ENCODE measurements at places on chromosomes 1 and 21. TPM values are rescaled to one million over a fixed set of nuclear protein-coding genes. Genes with fewer than 3 reads are reported as not detected.

The ADAM30 gene
- total RNA-seq: not detected

GRCh38 chr1:185907246-185907645, 173.1 kb downstream of the HMCN1 start:
- no peaks in the 10 kb centered on the region for H3K4me1 ChIP-seq
- no peak for DNase-seq
- no peak overlapping the region for H3K27ac ChIP-seq
- peaks cover 5% of the 10 kb centered on the region for H3K27me3 ChIP-seq
- H3K36me3 ChIP-seq: no peaks in the 10 kb centered on the region

DNA sequence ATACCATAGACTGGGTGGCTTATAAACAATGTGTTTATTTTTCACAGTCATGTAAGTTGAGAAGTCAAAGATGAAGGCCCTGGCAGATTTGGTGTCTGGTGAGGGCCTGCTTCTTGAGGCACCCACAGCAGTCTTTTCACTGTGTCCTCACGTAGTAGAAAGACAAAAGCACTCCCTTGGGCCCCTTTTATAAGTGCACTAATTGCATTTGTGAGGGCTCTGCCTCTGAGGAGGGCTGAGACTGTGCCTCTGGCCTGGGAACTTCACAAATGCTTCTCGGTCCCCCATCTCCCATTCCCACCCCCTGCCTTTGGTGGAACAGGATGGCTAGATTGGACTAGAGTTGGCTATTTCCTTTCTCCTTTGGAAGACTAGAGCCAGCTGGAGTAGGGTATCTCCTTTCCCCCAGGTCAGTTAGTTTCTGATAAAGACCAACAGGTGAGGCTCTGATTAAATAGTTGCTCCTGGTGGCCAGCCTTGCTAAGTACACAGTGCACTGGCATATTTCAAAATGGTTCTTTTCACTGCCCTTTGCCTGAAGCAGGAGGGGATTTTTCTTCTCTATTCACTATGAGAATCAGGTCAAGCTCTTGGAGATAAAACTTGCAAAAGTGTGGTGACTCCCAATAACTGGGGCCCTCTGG, 82.9 kb downstream of the PLPPR4 start:
- H3K27me3 ChIP-seq: no peaks in the 10 kb centered on the region
- H3K36me3 ChIP-seq: no peaks in the 10 kb centered on the region
- H3K4me3 ChIP-seq: no peak overlapping the region
- no peak for DNase-seq
- no peak overlapping the region for H3K27ac ChIP-seq

- DNase-seq: no peak
- H3K4me3 ChIP-seq: no peak overlapping the region
- H3K27ac ChIP-seq: no peak overlapping the region
- no peaks in the 10 kb centered on the region for H3K27me3 ChIP-seq
- no peaks in the 10 kb centered on the region for H3K4me1 ChIP-seq
These were observed 13.4 kb upstream of the ASCL5 start for GRCh38 chr1:201140235-201140940.

GRCh38 chr1:17569200-17570139, 30.0 kb downstream of the ARHGEF10L start:
- DNase-seq: peak; percentile 84
- H3K4me1 ChIP-seq: peaks cover 41% of the 10 kb centered on the region
- H3K4me3 ChIP-seq: no peak overlapping the region
- H3K27me3 ChIP-seq: no peaks in the 10 kb centered on the region
- peak overlapping the region; percentile 95 for H3K27ac ChIP-seq

- no peak overlapping the region for H3K27ac ChIP-seq
- no peaks in the 10 kb centered on the region for H3K36me3 ChIP-seq
- H3K4me1 ChIP-seq: peaks cover 24% of the 10 kb centered on the region
- DNase-seq: no peak
- no peak overlapping the region for H3K4me3 ChIP-seq
These were observed 52.9 kb downstream of the MRPS6 start for GRCh38 chr21:34126269-34126668.

- no peaks in the 10 kb centered on the region for H3K36me3 ChIP-seq
- H3K27me3 ChIP-seq: no peaks in the 10 kb centered on the region
- H3K4me3 ChIP-seq: peak overlapping the region; percentile 88
- DNase-seq: no peak
- H3K4me1 ChIP-seq: no peaks in the 10 kb centered on the region
- H3K27ac ChIP-seq: no peak overlapping the region
These were observed 805 bp downstream of the ATG4C start for GRCh38 chr1:62784509-62785365.

- peaks cover 30% of the 10 kb centered on the region for H3K4me1 ChIP-seq
- no peaks in the 10 kb centered on the region for H3K27me3 ChIP-seq
- no peaks in the 10 kb centered on the region for H3K36me3 ChIP-seq
- H3K4me3 ChIP-seq: peak overlapping the region; percentile 11
- peak overlapping the region; percentile 79 for H3K27ac ChIP-seq
- peak; percentile 71 for DNase-seq
These were observed 3.1 kb downstream of the TINAGL1 start for GRCh38 chr1:31579374-31579773.

DNA sequence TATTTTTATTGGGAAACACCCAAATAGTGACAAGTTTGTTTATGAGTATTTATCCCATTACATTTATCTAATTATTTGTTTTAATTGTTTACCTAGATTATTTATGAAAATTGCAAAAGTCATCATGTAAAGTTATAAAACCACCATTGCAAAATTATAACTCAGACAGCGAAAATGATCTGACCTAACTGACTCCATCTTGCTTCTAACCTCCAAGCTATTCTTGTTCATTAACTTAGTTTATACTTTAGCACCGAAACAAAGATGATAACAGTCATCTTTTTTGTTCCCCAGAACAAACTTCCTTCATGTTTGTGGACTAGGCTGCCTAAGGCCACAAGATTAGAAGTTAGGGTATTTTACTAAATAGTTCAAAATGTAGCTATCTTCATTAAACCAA, 190.8 kb downstream of the FASLG start:
- no peaks in the 10 kb centered on the region for H3K36me3 ChIP-seq
- H3K4me1 ChIP-seq: no peaks in the 10 kb centered on the region
- no peak overlapping the region for H3K4me3 ChIP-seq
- DNase-seq: no peak

DNA sequence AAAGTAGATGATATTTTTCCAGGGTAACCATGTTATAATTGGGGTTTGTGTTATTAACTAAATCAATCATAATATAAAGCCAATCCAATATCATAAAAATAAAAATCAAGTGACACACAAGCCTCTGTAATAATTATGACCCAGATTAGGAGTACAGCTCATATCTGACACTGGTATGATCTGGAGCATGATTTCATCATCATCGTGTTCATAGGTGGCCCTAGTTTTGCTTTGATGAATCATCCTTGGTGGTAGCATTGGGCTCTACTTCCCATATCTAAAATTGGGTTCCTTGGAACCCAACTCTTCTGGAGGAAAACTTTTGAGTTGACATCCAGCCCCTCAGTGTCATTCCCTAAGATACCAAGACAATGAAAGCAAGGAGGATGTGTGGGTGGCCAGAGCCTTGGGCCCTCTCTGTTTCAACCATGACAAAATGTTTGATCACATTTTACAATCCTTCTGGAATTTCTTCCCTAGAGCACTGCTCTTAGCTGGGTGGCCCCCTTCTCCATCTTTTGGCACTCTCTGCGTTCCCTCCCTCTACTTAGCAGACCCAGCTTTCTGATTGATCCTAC, 37.0 kb upstream of the ENAH start:
- no peak overlapping the region for H3K27ac ChIP-seq
- DNase-seq: no peak
- peaks cover 11% of the 10 kb centered on the region for H3K4me1 ChIP-seq
- H3K27me3 ChIP-seq: no peaks in the 10 kb centered on the region
- no peak overlapping the region for H3K4me3 ChIP-seq

The APCS gene
- total RNA-seq: 0.72 TPM

The BTBD19 gene
- 20.0 TPM for total RNA-seq

DNA sequence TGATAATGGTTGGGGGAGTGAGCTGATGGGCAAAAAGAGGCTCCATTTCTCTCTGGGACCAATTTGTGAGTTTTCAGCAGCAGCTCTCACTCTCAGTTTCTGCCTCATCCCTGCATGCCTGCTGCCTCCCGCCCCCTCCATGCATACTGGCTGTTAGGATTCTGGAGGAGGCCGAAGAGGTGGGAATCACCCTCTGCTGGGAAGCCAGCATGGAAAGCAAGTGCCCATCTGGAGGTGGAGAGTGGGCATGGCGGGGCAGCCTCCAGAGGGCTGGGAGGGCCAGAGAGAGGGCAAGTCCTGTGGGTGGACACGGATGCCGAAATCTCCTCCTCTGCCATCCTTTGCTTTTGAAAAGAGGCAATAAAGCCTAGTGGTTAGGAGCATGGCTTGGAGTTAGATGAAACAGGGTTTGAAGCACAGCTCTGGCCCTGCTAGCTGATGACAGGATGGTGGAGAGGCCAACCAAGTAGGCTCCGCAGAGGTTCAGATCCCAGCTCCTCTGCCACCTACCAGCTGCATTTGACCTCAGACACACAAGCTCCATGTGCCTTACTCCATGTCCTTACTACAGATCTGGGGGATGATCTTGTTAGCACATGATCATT, 113.4 kb downstream of the GRIK3 start:
- H3K27ac ChIP-seq: no peak overlapping the region
- no peaks in the 10 kb centered on the region for H3K4me1 ChIP-seq
- no peaks in the 10 kb centered on the region for H3K36me3 ChIP-seq
- H3K27me3 ChIP-seq: no peaks in the 10 kb centered on the region
- no peak overlapping the region for H3K4me3 ChIP-seq
- no peak for DNase-seq

- H3K36me3 ChIP-seq: no peaks in the 10 kb centered on the region
- no peaks in the 10 kb centered on the region for H3K27me3 ChIP-seq
- no peak overlapping the region for H3K27ac ChIP-seq
- H3K4me3 ChIP-seq: no peak overlapping the region
- H3K4me1 ChIP-seq: no peaks in the 10 kb centered on the region
These were observed 44.8 kb downstream of the SNX7 start for GRCh38 chr1:98706173-98706843.

DNA sequence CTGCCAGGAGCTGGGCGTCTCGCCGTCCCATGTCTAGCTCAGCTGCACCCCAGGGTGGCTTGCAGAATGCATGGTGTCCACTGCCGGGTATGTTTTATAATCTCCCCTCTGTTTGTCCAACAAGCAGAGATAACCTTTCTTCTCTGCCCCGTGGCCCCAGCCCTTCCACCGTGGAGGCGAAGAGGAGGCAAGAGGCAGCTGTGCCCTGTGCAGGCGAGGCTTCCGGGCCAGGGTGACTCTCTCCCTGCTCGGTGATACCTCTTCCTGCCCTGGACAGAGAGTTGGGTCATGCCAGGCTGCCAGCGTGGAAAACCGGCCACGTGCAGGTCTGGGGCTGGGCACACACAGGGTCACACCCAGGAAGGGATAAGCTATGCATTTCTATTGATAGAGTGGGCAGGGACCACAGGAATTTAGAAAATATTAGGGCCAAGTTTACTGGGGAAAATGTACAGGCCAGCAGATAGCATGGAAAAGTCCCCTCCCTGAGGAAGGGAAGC, at the start of gene TFF2:
Gene TFF2, minus strand, starts transcription at position 68 of the 500 bp plus-strand sequence. Its CDS starts 37 bp downstream, at position 31.
- H3K27ac ChIP-seq: no peak within 1 kb of the TSS
- H3K36me3 ChIP-seq: no peaks in the 10 kb centered on the region
- H3K4me3 ChIP-seq: no peak within 1 kb of the TSS
- no peak for DNase-seq
- H3K4me1 ChIP-seq: no peaks in the 10 kb centered on the region

DNA sequence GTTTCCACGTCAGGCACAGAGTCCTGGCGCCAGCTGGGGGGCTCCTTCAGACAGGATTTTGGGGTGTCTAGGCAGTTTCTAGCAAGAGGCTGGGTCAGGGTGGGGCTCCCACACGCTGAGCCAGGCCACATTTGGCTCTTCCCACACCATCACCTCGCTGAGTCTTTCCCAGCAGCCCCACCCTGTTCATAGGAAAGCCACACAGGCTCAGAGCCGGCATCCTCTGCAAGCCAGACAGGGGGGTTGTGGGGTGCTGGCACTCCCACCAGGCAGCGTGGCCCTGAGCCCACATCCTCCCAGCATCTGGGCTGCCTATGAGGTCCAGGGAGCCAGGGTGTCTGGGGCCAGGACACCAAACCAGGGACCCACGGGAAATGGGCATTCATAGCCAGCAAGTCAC, 2.8 kb upstream of the GPR153 start:
- H3K4me3 ChIP-seq: no peak overlapping the region
- no peak overlapping the region for H3K27ac ChIP-seq
- no peaks in the 10 kb centered on the region for H3K27me3 ChIP-seq
- H3K4me1 ChIP-seq: peaks cover 23% of the 10 kb centered on the region
- no peak for DNase-seq

DNA sequence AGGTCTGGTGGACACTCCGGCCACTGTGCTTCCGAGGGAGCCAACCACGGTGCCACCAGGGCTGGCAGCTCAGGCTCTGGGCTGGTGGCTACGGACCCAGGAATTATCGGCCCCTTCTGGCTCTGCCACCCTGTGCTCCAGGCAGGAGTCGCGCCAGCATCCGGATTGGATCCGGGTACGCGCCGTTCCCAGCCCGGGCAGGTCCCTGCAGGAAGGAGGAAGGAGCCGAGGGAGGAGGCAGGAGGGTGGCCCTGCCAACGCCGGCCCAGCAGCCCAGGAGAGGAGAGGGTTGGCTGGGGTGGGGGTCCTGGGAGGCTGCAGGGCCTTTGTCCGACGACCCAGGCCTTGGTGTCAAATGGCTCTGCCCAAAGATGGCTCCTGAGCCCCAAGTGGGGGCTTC, 160.5 kb downstream of the CASZ1 start:
- no peak for DNase-seq
- H3K27ac ChIP-seq: no peak overlapping the region
- peaks cover 23% of the 10 kb centered on the region for H3K4me1 ChIP-seq
- H3K36me3 ChIP-seq: no peaks in the 10 kb centered on the region
- no peaks in the 10 kb centered on the region for H3K27me3 ChIP-seq
- H3K4me3 ChIP-seq: no peak overlapping the region

DNA sequence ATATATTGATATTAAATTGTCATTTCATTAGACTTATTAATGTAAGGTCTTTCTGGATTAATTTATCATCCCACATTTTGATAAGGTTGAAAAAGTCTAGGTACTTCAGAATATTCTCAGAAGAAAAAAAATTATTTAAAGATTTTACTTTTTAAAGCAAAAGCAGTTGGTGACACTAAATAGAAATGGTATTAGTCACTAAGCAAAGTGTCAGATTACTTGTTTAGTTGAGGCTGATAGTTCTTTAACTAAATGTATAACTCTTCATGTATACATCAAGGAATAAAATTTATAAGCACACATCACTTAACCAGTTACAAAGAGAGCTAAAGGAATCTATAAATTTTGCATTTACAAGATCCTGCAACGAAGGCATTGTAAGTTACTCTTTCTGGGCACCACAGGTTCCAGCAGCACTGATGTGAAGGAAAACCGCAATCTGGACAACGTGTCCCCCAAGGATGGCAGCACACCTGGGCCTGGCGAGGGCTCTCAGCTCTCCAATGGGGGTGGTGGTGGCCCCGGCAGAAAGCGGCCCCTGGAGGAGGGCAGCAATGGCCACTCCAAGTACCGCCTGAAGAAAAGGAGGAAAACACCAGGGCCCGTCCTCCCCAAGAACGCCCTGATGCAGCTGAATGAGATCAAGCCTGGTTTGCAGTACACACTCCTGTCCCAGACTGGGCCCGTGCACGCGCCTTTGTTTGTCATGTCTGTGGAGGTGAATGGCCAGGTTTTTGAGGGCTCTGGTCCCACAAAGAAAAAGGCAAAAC, 101.1 kb downstream of the ADARB1 start:
- no peak for DNase-seq
- no peak overlapping the region for H3K27ac ChIP-seq
- no peaks in the 10 kb centered on the region for H3K36me3 ChIP-seq
- H3K4me3 ChIP-seq: no peak overlapping the region
- H3K4me1 ChIP-seq: no peaks in the 10 kb centered on the region

The USP48 gene
- total RNA-seq: 62.4 TPM
